Activated T-cell treated with anti-CD3 and anti-CD28 coated beads for 48 hours (primary cell): ENCODE measurements at places on chromosomes 12 and 14.
A peak's percentile ranks its signal among the peaks of the same experiment; 100 is the strongest.

DNA sequence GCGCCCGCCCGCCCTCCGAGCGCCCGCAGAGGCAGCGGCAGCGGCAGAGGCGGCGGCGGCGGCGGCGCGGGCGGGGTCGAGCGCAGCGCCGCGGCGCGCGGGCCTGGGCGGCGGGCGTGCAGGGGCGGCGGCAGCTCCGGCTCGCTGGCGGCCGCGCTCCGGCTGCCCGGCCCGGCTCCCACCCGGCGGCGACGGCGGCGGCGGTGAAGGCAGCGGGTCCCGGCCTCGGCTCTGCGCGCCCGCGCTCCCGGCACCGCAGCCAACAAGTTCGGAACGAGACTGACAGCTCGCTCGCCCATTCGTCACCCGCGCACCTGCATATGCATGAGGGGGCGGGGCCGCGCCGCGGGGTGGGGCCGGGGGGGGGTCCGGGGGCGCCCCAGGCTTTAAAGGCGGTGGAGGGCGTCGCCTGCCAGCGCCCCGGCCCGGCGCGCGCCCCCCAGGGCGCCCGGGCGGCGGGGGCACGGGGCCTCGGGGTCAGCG is at the start of gene JAG2:
JAG2 (minus strand) TSS at position 281 of the 483 bp plus-strand sequence. CDS start 356 bp downstream, outside the sequence.
- peak; percentile 39 for DNase-seq

DNA sequence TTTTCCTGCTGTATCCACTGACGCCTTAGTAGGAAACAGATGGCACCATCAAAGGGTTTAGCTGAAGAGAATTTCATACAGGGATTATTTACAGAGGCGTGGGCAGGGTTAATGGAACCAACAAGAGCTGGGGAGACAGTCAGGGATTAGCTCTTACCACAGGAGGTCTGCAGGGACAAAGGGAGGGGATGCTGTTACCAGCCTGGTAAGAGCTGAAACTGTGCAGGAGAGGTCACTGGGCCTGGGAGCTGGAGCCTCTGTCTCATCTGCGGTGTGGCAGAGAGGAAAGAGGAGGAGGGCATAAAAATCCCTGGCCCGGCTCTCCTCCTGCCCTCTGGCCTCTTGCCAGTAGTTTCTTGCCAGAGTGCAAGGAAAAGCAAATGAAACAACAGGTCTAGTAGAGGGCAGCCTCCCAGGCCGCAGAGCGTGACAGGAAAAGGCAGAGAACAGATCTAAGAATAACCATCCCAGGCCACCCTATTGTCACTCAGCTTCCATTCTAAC is 18.9 kb upstream of the POC1B start:
- no peak for DNase-seq

GRCh38 chr14:74267588-74267987 is 28.3 kb downstream of the VSX2 start:
- DNase-seq: no peak

GRCh38 chr12:131369094-131369845 is 341.6 kb upstream of the SFSWAP start:
- DNase-seq: no peak

DNA sequence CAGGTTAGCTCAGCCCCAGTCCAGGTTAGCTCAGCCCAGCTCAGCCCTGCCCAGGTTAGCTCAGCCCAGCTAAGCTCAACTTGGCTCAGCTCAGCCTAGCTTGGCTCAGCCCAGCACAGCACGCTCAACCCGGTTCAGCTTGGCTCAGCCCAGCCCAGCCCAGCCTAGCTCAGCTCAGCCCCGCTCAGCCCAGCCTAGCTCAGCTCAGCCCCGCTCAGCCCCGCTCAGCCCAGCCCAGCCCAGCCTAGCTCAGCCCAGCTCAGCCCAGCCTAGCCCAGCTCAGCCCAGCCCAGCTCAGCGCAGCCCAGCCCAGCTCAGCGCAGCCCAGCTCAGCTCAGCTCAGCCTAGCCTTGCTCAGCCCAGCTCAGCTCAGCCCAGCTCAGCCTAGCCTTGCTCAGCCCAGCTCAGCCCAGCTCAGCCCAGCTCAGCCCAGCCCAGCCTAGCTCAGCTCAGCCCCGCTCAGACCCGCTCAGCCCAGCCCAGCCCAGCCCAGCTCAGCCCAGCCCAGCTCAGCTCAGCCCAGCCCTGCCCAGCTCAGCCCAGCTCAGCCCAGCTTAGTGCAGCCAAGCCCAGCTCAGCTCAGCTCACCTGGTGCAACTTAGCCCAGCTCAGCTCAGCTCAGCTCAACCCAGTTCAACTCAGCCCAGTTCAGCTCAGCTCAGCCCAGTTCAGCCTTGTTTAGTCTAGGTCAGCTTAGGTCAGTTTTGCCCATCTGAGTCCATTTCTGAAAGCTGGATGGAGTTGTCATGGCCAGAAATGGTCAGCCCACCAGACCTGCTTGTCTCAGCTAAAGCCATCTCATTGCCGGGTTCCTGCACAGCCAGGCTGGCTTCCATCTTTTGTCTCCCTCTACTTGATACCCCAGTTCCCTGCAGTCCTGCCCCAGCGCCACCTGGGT is 333.6 kb downstream of the TMEM121 start:
- no peak for DNase-seq

DNA sequence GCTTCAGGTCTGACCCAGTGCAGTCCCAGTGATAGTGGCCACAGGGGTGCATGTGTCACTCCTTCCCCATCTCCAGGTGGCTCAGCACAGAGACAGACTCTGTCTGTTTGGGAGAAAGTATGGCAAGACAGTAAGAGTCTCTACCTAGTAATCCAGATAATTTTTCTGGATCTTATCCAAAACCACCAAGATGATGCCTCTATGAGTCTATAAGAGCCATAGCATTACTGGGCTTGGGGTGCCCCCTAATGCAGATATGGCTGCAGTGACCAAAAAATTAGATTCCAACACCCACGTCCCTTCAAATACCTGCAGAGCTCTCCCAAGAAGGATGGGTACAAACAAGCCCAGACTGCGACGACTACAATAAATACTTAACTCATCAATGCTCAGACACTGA is 123.8 kb downstream of the GRIP1 start:
- no peak for DNase-seq

GRCh38 chr12:116804051-116804450 is 65.9 kb downstream of the RNFT2 start:
- no peak for DNase-seq

- no peak for DNase-seq
Measured at GRCh38 chr14:104509673-104510072, 69.9 kb upstream of the C14orf180 start.

GRCh38 chr12:29071099-29071498 is 78.0 kb upstream of the FAR2 start:
- DNase-seq: no peak

GRCh38 chr14:29463727-29464395 is 463.8 kb downstream of the PRKD1 start:
- no peak for DNase-seq

- no peak for DNase-seq
Measured at GRCh38 chr12:26044007-26044394, 80.8 kb downstream of the BHLHE41 start.

DNA sequence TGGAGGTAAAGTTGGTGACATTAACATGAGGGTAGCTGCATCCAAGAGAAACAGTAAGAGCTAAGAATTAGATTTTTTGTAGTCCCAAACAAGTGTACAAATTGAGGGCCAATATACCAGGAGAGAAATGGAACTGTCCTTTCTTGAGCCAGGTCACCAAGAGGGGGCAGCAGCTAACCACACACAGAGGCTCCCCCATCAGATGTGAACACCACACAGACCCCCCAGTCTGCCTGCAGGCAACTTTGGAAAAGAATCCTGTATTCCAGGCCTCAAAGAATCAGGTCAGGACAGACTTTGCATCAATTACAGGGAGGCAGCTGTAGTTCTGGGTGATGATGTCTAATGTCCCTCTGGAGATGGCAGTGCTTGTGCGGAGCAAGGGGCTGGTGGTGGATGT is 77.9 kb downstream of the SPTB start:
- no peak for DNase-seq

DNA sequence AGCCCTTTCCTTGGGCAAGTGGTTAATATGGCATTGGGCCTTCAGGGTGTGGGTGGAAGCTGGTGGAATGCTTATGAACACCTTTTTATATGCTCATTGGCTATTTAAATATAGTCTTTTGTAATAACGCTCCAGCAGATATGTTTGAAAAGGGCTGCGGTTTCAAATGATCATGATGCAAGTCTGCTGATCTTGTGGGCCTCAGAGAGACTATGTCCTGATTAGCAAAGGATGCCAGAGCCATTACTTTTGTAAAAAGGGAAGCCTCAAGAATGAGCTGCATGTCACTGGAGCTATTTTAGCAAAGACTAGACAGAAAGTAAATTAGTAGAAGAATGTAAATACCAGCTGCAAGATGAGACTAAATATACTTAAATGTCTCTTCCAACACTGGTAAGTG is 200.5 kb downstream of the GXYLT1 start:
- no peak for DNase-seq

DNA sequence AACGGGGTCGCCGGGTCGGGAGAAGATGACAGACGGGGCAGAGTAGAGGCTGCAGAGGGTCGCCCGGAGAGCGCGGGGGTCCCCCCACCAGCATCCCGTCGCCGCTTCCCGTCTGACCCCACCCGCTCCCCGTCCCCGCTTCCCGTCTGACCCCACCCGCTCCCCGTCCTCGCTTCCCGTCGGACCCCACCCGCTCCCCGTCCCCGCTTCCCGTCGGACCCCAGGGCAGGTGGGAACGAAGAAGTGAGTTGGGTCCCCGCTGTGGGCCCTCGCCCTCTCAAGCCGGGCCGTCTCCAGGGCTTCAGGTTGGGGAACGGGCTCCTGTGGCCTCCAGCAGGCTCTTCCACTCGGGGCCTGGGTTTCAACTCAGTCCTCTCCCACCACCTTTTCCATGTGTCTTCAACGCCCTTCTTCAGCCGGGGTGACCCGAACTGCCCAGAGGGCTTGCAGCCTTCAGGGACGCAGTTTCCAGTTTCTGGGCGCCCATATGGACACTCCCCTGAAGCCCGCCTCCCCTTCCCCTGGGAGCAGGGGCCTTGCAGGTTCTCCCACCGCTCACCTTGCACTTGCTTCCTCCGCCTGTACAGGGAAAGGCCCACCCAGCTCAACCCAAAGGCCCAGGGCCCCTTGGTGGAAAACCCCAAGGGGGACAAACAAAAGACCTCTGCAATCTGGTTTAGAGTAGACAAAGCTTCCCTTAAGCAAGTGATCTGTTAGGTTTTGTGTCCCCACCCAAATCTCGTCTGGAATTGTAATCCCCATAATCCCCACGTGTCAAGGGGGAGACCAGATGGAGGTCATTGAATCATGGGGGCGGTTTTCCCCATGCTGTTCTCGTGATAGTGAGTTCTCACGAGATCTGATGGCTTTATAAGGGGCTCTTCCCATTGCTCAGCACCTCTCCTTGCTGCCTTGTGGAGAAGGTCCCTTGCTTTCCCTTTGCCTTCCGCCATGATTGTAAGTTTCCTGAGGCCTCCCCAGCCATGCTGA is 66.5 kb downstream of the TNFAIP2 start:
- DNase-seq: no peak

DNA sequence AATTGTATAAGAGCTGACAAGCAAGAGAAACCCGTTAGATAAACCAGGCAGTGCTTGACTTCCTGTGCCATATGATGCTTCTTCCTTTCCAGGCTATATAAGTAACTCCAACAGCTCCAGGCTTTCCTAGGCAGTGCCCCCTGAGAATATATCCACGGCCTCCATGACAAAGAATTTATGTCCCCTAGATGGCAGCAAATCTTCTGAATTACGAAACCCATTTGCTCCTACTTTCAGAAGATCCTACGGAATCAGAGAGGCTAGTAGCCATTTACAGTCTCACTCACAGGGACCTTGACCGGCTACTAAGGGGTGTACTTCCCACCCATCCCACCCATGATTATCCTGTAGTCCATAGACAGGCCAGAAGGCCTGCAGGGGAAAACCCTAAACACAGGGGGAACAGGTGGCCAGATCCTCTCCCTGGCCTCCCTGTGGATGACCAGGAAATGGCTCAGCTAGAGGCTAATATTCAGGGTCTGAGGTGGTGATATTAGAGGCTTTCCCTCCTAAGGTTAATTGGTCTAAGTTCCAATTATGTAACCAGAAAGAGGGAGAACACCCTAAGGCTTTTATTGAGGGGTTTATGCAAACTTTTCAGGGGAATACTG is 77.2 kb upstream of the DCD start:
- DNase-seq: no peak

DNA sequence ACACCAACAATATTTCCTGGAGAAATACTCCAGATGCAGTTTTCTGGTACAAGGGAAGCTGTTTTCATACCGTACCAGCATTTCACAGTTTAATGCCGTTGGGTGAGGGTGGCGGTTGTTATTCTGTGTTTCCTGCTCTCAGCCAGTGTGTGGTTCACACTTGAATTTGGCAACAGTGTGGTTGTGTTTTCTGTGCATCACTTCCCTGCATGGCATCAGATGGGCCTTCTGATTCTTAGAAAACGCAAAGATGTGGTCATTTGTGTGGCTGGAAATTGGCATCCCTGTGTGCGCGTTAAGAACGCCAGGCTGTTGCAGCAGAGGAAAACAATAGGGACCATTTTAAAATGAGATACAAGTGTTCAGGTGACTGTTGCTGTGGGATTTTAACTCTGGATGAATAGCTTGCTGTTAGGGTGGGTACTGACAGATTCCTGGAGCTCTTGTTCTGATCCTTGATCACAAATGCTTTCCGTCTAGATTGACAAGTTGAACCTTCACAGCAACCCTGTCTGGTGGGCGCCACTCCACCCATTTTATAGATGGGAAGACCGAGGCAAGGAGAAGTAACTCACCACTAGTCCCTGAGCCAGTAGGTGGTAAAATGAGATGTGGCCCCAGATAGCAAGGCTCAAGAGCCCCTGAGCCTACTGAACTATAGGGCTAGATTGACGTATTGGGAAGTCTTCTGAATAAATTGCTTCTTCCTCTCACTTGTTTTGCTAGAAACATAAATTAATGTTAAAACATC is 231.2 kb downstream of the CHST11 start:
- DNase-seq: no peak

DNA sequence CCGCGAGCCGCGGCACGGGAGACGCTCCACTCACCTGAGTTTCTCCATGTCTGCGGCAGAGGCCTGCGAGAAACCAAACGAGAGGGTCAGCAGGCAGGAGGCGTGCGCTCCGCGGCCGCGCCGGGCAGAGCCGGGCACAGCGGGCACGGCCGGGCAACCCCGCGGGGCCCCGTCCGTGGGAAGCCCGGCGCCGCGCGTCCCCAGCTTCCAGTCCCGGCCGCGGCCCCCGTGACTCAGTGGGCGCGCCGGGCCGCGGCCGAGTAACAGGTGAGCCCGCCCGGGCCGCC is 19.4 kb downstream of the BEGAIN start:
- DNase-seq: no peak

GRCh38 chr14:57390806-57391516 is 575 bp downstream of the NAA30 start:
- peak; percentile 33 for DNase-seq

- DNase-seq: no peak
Measured at GRCh38 chr14:97416550-97416949, 619.4 kb downstream of the VRK1 start.
